ENCODE measurements at places on chromosomes 5 and 9.

DNA sequence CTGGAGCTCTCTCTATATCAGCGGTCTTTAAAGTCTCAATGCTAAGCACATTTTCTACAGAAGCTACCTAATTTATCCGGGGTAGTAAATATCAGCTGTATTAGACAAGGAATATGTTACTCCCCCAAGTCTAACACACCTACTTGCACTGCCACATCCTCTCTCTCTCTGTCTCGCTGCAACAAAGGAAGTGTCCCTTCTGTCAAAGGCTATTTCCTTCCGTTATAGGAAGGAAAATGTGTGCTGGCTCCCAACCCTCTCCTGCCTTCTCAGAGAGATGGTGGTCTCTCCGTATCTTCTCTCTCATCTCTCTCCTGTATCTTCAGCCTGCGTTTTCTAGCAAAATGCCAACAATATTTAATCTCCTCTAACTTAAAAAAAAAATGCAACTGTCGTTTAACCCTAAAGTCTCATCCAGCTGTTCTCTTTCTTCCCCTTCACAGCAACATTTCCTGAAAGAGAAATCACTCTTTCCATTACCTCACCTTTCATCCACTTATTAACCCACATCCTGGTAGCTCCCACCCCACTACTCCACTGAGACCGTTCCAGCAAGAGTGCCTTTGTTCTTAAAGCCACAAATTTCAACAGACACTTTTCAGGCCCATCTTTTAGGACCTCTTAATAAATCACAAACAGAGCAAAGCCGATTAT is 2.3 kb downstream of the TTF1 start:
- H3K4me1 ChIP-seq, result peaks cover 35% of the 10 kb centered on the region
- no peak overlapping the region for H3K4me3 ChIP-seq
- no peaks in the 10 kb centered on the region for H3K27me3 ChIP-seq
- no peak overlapping the region for H3K27ac ChIP-seq

- no peaks in the 10 kb centered on the region for H3K27me3 ChIP-seq
- no peak for DNase-seq
- no peak overlapping the region for H3K4me3 ChIP-seq
- H3K36me3 ChIP-seq, result no peaks in the 10 kb centered on the region
Measured at GRCh38 chr5:14086261-14086660, 56.9 kb upstream of the TRIO start.

DNA sequence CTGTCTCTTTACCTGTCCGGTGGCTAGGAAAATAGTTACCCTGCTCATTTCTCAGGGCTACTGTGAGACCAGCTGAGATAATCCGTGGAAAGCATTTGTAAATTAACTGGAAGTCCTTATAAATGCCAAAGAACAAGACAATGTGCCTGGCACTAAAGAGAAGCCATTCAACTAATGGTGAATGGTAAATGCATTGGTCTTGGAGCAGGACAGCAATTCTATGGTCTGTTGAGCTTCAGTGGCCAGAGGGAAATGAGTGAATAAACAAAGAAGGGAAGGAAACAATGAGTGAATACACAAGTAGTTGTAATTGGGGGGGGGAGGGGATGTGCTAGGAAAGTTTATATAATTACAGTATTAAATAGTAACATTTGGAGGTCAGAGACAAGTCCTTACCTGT is 353.6 kb downstream of the SEMA5A start:
- no peak for DNase-seq
- no peaks in the 10 kb centered on the region for H3K36me3 ChIP-seq
- H3K27me3 ChIP-seq, result no peaks in the 10 kb centered on the region
- H3K4me1 ChIP-seq, result no peaks in the 10 kb centered on the region

- H3K27ac ChIP-seq, result no peak overlapping the region
- no peak overlapping the region for H3K4me3 ChIP-seq
- H3K4me1 ChIP-seq, result no peaks in the 10 kb centered on the region
- H3K36me3 ChIP-seq, result no peaks in the 10 kb centered on the region
Measured at GRCh38 chr9:138051586-138052321, 174.2 kb downstream of the CACNA1B start.

GRCh38 chr9:6049798-6050197 is 34.4 kb upstream of the RANBP6 start:
- no peak overlapping the region for H3K27ac ChIP-seq
- H3K4me3 ChIP-seq, result no peak overlapping the region
- no peaks in the 10 kb centered on the region for H3K27me3 ChIP-seq
- no peak for DNase-seq

DNA sequence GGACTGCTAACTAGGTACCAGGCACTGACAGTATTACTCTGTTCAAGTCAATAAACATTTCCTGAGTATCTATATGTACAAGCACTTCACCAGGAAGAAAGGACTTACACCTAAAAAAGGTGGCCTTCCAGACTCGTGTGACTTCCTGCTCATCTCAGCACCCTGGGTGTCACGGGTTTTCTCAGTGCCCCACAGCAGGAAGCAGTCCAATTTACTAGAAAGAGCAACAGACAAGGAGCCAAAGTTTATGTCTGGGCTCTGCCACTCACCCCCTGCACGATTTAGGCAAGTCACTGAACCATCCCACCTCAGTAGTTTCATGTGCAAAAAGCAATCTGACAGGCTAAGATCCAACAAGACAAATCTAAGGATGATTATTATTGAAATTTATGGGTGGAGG is 92.4 kb downstream of the TMEM215 start:
- H3K4me1 ChIP-seq, result no peaks in the 10 kb centered on the region
- H3K4me3 ChIP-seq, result no peak overlapping the region
- no peak for DNase-seq
- H3K27me3 ChIP-seq, result no peaks in the 10 kb centered on the region
- H3K27ac ChIP-seq, result no peak overlapping the region

GRCh38 chr9:76322810-76323209 is 71.4 kb downstream of the RFK start:
- H3K27ac ChIP-seq, result no peak overlapping the region
- no peaks in the 10 kb centered on the region for H3K27me3 ChIP-seq
- no peak overlapping the region for H3K4me3 ChIP-seq
- H3K36me3 ChIP-seq, result no peaks in the 10 kb centered on the region
- no peaks in the 10 kb centered on the region for H3K4me1 ChIP-seq
- no peak for DNase-seq

DNA sequence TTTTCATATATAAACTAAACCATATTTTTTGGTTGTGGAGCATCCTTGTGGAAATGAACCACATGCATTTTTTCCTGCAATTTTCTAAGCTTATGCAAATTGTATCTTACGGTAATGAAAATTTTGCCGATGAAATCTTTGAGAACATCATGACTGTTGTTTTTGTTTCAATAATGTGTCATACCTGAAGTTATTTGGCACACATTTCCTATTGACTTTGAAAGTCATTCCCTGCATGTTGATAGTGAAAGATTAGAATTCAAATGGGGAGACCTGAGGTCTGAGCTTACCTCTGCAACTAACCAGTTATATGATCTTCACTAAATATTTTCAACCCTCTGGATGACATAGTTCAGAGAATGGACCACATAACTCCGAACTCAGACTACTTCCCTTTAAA is 88.5 kb downstream of the PRR16 start:
- no peaks in the 10 kb centered on the region for H3K36me3 ChIP-seq
- no peaks in the 10 kb centered on the region for H3K4me1 ChIP-seq
- no peak for DNase-seq
- H3K27me3 ChIP-seq, result no peaks in the 10 kb centered on the region
- H3K4me3 ChIP-seq, result no peak overlapping the region

DNA sequence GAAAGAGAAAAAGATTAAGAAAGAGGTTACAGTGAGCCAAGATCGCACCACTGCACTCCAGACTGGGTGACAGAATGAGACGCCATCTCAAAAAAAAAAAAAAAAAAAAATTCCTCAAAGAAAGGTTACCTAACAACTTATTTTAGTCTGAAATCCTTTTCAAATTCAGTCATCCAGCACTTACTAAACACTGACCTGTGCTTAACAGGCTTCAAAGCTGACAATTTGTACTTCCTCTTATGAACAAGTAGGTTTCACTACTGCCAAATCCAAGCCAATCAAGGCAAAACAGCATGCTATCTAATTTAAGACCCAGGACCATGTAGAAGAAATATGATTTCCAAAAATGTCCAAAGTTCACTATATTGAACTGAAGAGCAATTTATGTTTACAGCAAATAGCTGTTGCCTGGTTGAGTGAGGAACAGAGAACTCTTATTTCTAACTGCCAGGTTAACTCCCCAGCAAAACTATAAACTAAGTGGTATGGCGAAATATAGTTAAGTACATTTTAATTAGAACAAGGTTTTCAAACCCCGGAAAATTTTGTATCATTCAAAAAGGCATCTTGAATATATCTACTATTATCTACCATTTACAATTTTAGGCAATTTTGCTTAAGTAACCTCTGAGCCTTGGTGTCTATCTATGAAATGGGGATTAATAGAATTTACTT is 13.4 kb downstream of the PWWP2A start:
- H3K4me1 ChIP-seq, result no peaks in the 10 kb centered on the region
- DNase-seq, result no peak
- no peaks in the 10 kb centered on the region for H3K27me3 ChIP-seq
- H3K36me3 ChIP-seq, result peaks cover 3% of the 10 kb centered on the region
- no peak overlapping the region for H3K27ac ChIP-seq
- no peak overlapping the region for H3K4me3 ChIP-seq

- no peak for DNase-seq
- no peaks in the 10 kb centered on the region for H3K36me3 ChIP-seq
- peaks cover under 1% of the 10 kb centered on the region for H3K4me1 ChIP-seq
Measured at GRCh38 chr9:34446468-34446891, 11.9 kb downstream of the FAM219A start.

GRCh38 chr9:19516348-19516747 is 107.5 kb downstream of the ACER2 start:
- DNase-seq, result no peak
- no peak overlapping the region for H3K4me3 ChIP-seq
- H3K27me3 ChIP-seq, result no peaks in the 10 kb centered on the region
- H3K4me1 ChIP-seq, result no peaks in the 10 kb centered on the region
- H3K36me3 ChIP-seq, result no peaks in the 10 kb centered on the region
- H3K27ac ChIP-seq, result no peak overlapping the region

GRCh38 chr5:60945813-60946187 is 795 bp downstream of the NDUFAF2 start:
- DNase-seq, result no peak
- peaks cover 15% of the 10 kb centered on the region for H3K4me1 ChIP-seq
- no peaks in the 10 kb centered on the region for H3K27me3 ChIP-seq
- peak overlapping the region; percentile 77 for H3K27ac ChIP-seq
- H3K4me3 ChIP-seq, result peak overlapping the region; percentile 98

GRCh38 chr5:102937894-102938293 is 182.0 kb downstream of the GIN1 start:
- H3K27me3 ChIP-seq, result no peaks in the 10 kb centered on the region
- no peak overlapping the region for H3K4me3 ChIP-seq
- no peak overlapping the region for H3K27ac ChIP-seq
- no peaks in the 10 kb centered on the region for H3K4me1 ChIP-seq
- H3K36me3 ChIP-seq, result no peaks in the 10 kb centered on the region

GRCh38 chr5:166004006-166004405 is 2287.4 kb upstream of the WWC1 start:
- H3K4me1 ChIP-seq, result no peaks in the 10 kb centered on the region
- no peak overlapping the region for H3K4me3 ChIP-seq
- H3K27ac ChIP-seq, result no peak overlapping the region
- no peak for DNase-seq
- H3K27me3 ChIP-seq, result no peaks in the 10 kb centered on the region
- H3K36me3 ChIP-seq, result no peaks in the 10 kb centered on the region

DNA sequence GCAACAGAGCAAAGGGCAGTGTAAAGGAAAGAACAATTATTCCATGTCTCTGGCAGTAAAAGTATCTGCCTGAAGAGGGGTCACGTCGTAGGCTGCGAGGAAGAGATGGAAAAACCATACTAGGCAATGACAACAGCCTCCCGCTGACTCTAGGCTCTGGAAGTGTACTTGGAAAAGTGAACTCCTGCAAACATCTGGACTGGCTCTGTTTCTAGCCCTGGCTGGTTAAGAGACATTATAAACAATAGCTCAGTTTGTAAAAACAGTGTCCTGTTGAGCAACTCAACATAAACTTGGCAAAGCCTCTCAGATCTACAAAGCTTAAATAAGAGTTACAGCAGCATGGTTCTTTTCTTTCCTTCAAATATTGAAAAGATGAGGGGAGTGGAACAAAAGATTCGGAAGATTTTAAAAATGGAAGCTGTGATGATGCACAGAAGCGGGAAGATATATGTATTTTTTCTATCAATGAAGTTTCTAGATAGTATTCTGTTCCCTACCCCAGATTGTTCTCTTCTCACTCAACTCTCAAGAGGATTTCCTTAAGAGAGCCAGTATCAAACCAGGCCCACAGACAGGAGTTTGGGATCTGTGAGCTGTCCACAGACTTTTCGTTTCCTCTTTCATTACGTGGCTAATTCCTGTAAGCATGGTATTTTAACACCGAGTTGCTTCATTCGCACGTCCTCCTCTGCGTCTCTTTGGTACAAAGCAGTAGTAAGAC is 79.4 kb downstream of the SPTLC1 start:
- DNase-seq, result no peak
- peaks cover 27% of the 10 kb centered on the region for H3K36me3 ChIP-seq
- no peaks in the 10 kb centered on the region for H3K4me1 ChIP-seq
